ENCODE measurements at places on chromosomes 3 and 15.

DNA sequence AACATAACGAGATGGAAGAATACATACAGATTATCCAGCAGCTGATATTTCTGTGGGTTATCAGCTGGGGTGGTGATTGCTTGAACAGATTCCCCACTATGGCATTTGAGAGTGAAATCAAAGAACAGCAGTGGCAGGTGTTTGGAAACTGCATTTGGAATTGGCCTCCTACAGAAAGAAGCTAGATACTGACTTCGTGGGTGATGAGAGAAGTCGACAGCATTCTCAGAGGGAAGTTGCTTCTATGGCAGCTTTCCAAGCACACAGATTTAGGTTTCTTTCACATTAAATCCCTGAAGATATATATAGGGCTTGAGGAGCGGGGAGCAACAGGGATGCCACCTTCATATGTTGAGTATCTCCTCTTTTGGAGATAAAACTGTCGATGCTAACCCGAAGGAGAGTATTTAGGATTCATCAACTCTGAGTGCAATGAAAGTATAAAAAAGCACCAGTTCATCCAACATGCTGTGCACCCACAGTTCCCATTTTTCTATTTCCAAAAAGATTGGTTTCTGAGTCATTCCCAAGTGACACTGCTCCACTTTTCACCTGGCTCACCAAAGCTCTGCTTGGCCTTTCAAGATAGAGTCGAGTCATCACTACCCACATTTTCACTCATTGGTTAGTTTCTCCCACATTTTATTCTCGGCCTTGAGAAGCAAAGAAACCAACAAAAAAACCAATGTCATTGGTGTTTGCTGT is 579.8 kb upstream of the SUCLG2 start:
- no peak for DNase-seq

DNA sequence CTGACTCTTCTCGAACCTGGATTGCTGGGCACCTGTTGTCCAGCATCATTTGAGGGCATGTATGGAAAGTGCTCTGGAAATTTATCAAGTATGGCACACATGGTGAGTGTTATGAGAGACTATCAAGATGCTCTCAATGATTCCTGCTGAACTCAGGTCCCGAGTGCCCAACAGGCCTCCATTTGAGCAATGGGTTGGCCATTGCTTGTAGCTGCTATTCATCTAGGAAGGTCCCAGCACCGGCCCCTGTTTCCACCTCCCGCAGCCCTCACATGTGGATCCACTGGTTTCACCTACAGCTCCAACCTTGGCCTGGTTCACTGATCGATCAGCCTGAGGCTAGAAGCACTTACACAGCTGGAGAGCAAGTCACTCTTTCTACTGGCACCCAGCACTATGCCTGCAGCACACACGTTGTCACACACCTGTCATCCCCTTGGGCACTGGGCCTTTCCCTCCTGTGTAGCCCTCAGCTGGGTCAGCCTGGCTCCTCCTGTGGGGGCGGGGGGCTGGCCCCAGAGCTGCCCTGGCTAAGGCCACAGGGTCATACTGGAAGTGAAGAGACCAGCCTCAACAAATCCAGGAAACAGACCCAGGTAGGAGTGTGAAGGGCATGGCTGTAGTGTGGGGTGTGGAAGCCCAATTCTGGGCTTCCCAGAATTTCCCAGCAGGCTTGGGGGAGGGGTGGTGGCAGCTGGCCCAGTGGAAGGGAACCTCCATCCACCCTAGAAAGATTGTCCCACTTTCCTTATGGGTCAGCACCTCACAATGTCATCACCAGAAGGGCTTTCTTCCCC is 41.7 kb upstream of the SMAD3 start:
- DNase-seq, result no peak

GRCh38 chr15:69554279-69554961 is 101.8 kb downstream of the RPLP1 start:
- no peak for DNase-seq

GRCh38 chr3:56133423-56133822 is 334.8 kb downstream of the ERC2 start:
- DNase-seq, result no peak

DNA sequence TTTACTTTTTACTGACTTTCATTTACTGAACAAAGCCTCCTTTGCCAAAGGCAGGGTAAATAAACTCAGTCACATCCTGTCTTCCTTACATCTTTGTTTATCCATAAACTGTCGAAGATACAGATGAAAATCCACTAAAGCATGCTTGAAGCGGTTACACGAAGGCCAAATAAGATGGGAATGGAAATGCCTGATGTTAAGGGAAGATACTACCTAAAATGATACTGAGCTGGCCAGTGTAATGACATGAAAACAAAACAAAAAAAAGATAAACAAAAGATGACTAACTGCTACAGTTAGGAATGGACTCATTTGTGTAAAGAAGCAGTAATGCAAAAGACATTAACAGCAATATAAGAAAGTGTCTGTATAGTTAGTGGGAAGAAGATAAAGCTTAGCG is 114.7 kb upstream of the ADAMTS9 start:
- DNase-seq, result no peak

DNA sequence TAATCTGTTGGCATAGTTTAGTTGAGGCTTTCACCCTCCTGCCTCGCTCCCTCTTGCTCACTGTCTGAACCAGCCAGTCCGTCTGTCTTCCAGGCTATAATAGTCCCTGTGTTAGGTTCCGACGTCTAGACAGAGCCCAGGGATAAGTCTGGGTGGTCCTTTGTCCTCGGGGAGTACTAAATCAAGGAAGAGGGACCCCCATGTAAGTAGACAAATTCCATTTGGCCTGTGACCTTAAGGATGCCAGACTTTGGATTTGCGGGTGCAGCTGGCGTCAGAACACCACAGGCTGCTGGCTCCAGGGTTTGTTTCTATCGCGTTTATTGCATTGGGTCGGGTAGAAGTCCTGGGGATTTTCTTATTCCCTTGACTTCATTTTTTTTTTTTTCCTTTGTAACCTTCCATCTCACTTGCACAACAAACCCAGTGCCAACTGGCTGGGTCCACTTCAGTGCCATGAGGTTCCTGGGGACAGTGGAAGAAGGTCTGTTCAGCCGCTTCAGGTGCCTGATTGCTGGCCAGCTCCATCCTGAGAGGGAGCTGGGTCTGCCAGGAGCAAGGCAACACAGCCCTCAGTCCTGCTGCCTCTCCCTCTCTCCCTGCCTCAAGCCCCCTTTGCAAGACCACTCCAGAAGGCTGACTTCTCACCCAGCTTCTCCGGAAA is 95.4 kb upstream of the KLHL25 start:
- no peak for DNase-seq

DNA sequence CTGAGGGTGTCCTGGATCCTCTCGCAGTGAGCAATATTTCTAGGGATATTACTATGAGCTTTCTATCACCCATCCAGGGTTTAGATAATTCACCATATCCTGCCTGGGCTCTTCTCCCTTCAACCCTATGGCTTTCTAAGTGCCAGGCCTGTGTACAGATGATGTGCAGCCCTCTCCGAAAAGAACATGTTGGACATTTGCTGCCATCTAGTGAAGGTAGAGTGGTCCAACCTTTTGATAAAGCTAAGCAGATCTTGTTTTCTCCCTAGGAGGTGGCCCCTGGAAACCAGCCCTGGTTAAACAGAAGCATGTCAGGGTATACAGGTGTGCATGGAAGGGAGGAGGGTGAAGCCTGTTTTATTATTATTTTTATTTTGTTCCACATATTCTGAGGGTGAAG is 27.9 kb upstream of the SCN10A start:
- no peak for DNase-seq
